LHCN-M2 (cell line): ENCODE measurements at places on chromosomes 16 and 17.

GRCh38 chr16:15672514-15673167, 22.6 kb downstream of the NDE1 start:
- peak; percentile 95 for DNase-seq

GRCh38 chr17:59345476-59345875, 14.0 kb downstream of the YPEL2 start:
- DNase-seq, result no peak

- no peak for DNase-seq
Observed at GRCh38 chr17:82235775-82236141, 6.9 kb downstream of the SLC16A3 start.

DNA sequence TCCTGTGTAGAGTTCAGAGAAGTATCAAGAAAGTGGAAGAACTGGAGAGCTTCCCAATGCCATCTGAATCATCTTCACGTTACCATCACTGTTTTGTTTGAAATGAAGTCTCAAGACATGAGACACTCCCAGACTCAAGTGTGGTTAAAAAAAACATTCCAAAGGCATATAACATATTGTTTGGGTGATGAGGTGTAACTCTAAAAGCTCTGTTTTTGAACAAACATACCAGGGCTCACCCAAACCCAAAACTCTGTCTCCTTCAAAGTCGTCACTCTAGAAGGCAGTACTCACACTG, 6.3 kb upstream of the ZCCHC14 start:
- peak; percentile 83 for DNase-seq

DNA sequence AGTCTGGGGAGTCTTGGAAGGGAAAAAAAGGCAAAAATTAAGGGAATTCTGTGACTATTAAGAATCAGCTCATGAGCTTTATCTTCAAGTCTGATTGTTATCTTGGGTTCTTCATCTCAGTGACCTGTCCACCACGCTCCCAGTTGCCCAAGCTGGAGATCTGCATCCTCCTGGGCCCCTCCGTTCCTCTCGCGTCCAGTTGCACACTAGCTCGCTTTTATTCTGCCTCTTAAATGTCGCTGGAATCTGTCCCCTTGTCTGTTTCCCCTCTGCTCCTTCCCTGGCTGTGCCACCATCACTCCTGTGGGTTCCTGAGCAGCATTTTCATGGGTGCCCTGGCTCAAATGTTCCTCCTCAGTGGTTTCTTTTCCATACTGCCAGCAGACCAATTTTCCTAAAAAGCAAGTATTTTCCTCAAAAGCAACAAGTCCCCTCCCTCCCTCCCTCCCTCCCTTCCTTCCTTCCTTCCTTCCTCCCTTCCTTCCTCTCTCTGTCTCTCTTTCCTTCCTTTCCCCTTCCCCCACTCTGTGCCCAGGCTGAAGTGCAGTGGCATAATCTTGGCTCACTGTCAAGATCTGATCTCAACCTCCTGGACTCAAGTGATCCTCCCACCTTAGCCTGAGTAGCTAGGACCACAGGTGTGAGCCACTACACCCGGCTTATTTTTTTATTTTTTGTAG, 1.4 kb downstream of the ENDOV start:
- DNase-seq, result no peak

GRCh38 chr17:2391597-2392251, 9.1 kb downstream of the MNT start:
- DNase-seq, result no peak

DNA sequence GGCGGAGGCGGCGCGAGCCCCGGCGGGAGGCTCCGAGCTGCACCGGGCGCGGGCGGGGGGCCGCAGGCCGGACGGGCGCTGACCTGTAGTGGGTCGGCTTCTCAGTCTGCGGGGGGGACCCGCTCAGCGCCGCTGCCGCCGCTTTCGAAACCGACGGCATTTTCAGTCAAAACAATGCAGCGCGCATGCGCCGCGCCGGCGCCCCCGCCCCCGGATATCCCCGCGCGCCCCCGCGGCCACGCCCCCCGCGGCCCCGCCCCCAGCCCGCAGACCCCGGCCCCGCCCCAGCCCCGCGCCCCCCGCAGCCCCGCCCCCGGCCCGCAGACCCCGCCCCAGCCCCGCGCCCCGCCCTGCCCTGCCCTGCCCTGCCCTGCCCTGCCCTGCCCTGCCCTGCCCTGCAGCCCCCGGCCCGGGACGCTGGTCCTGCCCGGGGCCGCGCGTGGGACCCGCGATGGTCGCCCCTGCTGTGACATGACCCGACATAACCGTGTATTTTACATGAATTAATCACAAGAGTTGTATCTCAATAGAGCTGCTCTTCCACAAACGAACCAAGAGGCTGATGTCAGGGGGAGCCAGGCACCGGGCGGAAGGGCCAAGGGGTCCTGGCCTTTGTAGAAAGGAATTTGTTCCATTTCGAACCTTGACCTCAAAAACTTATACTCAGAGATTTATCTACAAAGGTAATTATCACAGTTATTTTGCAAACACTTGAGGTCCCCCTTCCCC, at the start of gene UNKL:
UNKL (minus strand) TSS at position 173 of the 729 bp plus-strand sequence; CDS start at position 160, 13 bp downstream.
- peak; percentile 20 for DNase-seq

GRCh38 chr17:19345486-19346350, 16.8 kb downstream of the B9D1 start:
- DNase-seq, result no peak
